ENCODE measurements at places on chromosomes 5 and 9.

- DNase-seq = no peak
Measured at GRCh38 chr9:113428062-113428615, 17.6 kb downstream of the C9orf43 start.

- DNase-seq = no peak
Measured at GRCh38 chr9:4548811-4549725, 58.8 kb downstream of the SLC1A1 start.

GRCh38 chr5:4206127-4206526, 610.5 kb downstream of the IRX1 start:
- no peak for DNase-seq

- DNase-seq = no peak
Measured at GRCh38 chr5:180487556-180487955, 6.6 kb upstream of the CNOT6 start.

DNA sequence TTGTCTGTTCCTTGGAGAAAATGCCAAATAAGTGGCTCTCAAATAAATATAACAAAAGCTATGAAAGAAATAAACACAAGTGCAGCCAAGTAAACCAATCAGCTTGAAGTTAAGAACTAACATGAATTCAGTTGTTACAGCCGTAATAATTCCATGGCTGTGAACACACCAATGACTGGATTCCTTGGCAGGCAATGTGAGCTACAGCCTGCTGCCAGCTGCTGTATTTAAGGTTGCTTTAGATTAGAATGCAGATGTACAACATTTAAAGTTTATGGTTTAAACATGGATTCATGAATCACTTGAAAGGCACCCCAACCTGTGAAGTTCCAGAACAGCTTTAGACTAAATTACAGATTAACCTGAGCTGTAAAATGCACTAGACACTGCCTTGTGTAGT, 626.4 kb upstream of the SEMA6A start:
- DNase-seq = no peak

DNA sequence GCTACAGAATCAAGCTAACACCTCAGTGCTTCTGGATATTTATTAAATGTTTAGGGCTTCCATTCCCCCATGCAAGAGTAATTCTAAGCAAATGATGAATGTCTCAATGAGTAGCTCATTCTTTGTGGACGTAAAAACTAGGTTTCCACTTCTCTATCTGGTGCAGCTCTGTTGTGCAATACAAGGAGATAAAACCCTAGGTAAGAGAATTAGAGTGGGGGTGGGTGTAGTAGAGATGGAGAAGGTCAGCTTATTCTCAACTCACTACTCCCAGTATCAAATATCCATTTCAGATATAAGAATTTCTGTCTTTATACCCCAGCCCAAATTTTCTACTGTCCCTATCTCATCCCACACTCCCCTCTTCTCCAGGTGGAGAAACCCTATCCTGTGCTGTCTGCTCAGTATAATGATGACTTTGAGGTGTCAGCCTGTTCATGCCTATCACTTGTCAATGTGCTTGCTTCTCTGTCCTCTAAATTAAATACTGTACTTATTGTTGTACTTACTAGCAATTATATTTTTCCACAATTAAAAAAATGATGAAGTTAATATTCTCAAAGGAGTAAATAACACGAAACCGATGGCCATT, 4.3 kb upstream of the FYB1 start:
- no peak for DNase-seq

GRCh38 chr9:136003411-136004218, 42.4 kb upstream of the UBAC1 start:
- DNase-seq = no peak

DNA sequence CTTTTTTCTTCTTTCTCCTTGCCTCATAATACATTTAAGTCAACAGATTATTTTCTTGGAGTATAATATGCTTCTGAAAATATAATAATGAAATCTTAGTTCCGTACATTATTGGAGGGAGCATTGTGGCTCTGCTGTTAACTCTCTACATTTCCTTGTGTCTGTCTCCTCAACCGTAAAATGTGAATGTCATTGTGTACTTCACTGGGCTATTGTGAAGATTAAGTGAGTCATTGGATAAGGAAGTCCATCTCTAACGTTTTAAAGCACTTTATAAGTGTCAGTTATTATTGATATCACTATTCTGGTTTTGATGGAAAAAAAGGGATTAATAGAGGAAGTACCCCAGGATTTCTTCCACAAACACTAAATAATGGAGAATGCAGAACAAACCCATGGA, 304.5 kb upstream of the RFX3 start:
- DNase-seq = no peak

DNA sequence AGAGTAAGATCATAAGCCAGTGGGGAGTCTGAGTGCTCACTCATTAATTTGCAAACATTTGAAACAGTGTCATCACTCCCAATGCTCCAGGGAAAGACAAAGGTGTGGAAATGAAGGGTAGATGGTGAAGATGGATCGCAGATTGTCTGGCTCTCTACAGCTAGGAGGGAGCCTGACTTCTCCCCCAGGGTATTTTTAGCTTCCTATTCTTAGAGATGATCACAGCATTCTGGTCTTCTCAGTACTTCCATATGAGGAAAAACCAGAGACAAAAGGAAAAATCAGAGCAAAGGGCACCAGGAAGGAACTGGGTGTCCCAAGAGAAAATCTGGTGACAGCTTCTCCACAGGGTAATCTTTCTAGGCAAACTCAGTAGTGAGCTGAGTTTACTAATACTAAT, 401.9 kb upstream of the GRIA1 start:
- no peak for DNase-seq

DNA sequence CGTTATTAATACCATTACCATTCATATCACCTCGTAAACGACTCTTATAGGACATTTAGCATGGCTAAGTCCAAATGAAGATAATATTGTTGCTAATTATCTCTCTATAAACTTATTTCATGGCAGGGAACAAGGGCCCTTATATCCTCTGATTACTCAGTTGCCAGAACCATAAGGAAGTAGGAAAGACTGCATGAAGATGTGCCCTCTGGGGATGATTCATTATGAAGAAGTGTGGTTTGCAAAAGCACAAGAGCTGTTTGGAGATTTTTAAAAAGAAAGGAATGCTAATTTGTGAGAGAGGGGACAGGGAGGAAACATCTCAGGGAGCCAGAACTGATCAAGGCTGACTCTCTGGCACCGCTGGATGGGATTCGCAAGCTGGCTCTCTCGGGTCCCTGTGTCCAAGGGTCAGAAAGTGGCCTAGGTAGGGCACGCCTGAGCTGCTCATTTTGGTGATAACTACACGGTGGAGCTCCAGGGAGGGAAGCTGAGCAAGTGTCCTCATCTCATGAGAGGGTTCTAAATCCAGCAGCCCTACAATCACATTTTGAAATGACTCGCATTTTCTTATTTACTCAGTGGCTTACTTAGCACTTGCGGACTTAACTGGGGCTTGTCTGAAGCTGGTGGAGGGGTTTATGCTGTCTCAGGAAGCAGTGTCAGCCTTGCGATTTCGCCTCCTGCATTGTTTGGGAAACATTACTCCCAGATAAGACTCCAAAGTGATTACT, 136.8 kb downstream of the C5orf15 start:
- no peak for DNase-seq

DNA sequence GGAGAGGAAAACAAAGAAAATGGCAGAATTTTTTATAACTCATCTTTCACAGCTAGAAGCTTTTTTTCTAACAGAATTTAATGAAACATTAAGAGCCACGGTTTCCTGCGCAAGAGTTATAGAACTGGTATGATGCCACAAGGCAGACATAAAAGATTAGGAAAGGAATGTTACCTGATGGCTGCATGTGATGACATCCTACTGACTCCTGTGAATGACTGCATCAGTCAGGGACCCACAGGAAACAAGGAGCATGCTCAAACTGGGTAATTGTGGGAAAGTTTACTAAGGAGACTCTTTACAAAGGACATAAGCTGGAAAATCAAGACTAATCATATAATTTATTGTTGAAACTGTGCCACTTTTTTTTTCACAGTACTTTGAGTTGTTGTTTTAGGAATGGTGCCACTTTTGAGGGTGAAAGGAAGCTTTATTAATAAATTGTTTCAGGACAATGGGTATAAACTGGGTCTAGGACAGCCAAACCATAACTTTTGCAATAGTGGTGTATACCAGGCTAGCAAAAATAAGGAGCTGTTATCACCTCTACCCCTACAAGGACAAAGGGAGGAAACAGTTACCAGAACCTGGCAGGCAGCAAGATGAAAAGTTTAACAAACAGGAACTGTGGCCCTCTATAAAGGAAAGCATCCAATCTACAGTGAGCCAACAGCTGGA, 5.1 kb upstream of the TSLP start:
- no peak for DNase-seq

DNA sequence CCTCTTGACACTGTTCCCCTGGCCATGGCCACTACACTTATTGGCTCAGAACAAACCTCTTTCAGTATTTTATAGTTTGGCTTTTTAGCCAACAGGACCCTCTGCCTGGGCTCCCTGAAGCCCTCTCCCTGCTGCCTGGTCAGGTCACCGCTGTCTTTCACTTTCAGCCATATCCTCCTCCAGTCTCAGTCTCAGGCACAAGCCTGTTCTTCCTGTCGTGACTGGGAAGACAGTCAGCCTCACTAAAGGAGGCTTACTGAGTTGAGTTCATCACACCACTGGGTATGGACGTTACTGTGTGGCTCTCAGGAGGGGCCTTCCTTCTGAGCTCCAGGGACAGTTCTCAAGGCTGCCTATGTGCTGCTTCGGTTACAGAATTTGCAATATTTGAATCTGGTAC, 2.0 kb downstream of the QSOX2 start:
- no peak for DNase-seq

DNA sequence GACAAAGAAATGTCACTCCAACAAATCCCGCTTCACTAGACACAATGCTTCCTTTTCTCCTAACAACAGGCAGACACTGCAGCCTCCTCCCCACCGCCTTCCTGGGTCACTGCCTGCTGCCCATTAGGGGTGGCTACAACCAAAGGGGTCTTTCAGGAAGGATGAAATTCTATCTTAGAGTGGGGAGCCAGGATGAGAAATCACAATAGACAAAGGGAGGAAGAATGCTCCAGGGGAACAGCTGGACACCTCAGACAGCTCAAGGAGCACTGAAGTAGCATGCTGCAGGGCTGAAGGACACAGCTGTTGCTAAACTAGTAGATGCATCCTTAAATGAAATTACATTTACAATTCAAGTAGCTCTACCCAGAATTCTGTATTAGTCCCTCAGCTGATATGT, 54.2 kb downstream of the PRELID2 start:
- no peak for DNase-seq

DNA sequence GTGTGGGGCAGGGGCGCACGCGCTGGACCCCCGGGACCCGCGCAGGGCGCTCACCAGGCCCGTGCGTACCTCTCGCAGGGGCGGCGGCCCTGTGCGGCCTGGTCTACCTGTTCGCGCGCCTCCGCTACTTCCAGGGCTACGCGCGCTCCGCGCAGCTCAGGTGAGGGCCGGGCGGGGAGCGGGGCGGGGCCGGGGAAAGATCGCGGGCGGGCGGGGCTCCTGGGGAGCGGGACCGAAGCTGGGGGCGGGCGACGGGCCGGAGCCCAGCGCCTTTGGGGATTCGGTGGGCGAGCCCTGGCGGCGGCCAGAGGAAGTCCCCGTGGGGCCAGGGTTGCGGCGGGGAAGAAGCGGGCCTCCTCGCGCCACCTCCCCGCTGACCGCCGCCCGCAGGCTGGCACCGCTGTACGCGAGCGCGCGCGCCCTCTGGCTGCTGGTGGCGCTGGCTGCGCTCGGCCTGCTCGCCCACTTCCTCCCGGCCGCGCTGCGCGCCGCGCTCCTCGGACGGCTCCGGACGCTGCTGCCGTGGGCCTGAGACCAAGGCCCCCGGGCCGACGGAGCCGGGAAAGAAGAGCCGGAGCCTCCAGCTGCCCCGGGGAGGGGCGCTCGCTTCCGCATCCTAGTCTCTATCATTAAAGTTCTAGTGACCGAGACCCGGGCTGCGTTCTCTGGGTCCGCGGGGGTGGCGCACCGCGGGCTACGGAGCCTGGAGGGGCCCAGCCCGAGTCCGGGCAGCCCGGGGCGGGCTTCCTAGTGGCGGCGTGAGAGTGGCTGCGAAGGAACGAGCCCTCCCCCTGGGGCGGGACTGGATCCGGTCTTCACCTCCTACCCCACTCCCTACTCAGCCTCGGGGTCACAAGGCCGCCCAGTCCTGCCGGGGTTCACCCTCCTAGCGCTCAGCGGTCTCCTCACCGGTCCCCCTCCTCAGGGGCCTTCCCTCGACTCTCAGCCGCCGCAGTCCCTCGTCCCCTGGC, 2.4 kb downstream of the LTC4S start:
- DNase-seq = peak; percentile 51

DNA sequence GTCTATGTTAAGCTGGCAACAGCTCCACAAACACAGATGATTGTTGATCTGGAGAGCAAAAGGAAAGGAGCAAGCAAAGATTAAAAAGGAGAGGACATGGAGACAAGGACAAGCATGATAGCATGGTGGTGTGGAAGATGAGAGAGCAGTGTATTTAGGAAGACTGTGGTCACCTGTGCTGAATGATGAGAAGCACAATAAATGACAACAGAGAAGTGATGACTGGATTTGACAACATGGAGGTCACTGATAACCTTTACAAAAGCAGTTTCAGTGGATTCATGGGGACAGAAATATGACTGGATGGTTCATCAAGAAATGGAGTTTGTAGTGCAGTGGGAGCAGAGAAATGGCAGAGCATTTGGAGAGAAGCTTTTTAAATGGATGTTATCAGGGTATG, 20.2 kb downstream of the TTC33 start:
- DNase-seq = no peak

GRCh38 chr5:149045089-149045460, 17.8 kb downstream of the SH3TC2 start:
- DNase-seq = no peak

GRCh38 chr9:68710111-68710471, 5.1 kb downstream of the PIP5K1B start:
- DNase-seq = no peak

- no peak for DNase-seq
Measured at GRCh38 chr9:29325894-29326293, 1752.6 kb upstream of the C9orf72 start.

DNA sequence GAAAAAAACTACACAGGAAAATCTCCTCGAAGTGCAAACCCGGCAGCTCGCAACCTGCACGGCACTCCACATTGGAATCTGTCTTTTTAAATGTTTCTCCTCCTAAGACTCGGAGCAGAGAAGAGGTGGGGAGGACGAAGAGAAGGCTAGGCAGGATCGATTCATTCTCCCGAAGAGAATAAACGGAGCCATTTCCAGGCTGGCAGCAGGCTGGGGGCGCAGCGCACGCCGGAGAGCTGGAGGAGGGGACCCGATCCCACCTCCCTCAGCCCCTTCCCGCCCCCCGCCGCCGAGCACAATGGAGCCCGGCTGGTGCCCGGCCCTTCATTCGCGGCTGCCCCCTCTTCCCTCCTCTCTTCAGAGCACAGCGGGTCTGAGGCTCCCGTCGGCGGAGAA, 628 bp downstream of the HOMER1 start:
- no peak for DNase-seq

- no peak for DNase-seq
Measured at GRCh38 chr9:73667749-73668148, 516.1 kb downstream of the ANXA1 start.

GRCh38 chr5:127844581-127845021, 141.4 kb downstream of the CCDC192 start:
- peak; percentile 30 for DNase-seq

GRCh38 chr5:138032028-138032571, 779 bp downstream of the FAM13B start:
- DNase-seq = no peak

- peak; percentile 39 for DNase-seq
Measured at GRCh38 chr5:108747774-108748400, at the start of gene FER. Gene FER (plus strand): TSS chr5:108747897. CDS start chr5:108798183, 50,286 bp downstream.

GRCh38 chr9:90789862-90790261, 11.8 kb upstream of the SYK start:
- no peak for DNase-seq

GRCh38 chr9:111399772-111400563, 69.9 kb upstream of the OR2K2 start:
- DNase-seq = no peak

All from NCI-H1092 treated with DMSO at 0.1 percent for 48 hours (cell line).